ENCODE measurements at places on chromosomes 2 and 18.

GRCh38 chr2:165891943-165892342 lies 61.6 kb downstream of the TTC21B start:
- no peak for DNase-seq

GRCh38 chr18:36440614-36441013 lies 143.1 kb downstream of the FHOD3 start:
- DNase-seq = no peak

GRCh38 chr2:30522421-30522820 lies 75.4 kb downstream of the LCLAT1 start:
- DNase-seq = no peak

DNA sequence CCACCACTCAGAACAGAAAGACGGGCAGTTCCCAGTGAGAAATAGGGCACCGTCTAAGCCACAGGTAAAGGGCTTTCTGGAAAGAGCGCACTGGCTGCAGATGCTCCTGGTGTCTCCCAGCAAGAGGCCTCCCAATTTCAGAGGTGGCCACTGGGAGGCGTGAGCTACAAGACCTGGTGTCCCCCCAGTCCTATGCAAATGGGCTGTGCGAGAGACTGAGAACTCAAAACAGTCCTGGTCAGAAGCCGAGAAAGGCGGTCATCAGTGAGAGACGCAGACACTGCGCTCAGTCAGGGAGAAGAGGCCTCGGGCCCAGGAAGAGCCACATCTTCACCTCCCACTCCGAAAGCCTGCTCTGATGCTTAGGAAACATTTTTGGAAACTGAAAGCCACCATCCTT lies 179.5 kb downstream of the EIPR1 start:
- peak; percentile 76 for DNase-seq

DNA sequence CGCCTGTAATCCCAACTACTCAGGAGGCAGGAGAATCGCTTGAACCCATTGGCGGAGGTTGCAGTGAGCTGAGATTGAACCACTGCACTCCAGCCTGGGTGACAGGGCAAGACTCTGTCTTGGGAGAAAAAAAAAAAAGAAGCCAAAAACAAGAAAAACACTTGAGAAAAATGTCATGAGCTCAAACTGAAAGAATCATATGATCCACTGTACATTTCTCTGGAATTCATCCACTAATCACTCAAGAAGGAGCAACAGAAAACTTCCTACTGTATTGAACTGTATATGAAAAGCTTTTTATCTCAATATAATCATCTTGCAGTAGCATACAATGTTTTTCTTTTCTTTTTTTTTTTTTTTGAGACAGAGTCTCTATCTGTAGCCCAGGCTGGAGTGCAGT lies 40.4 kb downstream of the EPG5 start:
- DNase-seq = no peak

- DNase-seq = peak; percentile 63
Measured at GRCh38 chr2:201965550-201965949, 68.1 kb upstream of the FZD7 start.

GRCh38 chr2:128423788-128424165 lies 105.1 kb upstream of the HS6ST1 start:
- peak; percentile 27 for DNase-seq

DNA sequence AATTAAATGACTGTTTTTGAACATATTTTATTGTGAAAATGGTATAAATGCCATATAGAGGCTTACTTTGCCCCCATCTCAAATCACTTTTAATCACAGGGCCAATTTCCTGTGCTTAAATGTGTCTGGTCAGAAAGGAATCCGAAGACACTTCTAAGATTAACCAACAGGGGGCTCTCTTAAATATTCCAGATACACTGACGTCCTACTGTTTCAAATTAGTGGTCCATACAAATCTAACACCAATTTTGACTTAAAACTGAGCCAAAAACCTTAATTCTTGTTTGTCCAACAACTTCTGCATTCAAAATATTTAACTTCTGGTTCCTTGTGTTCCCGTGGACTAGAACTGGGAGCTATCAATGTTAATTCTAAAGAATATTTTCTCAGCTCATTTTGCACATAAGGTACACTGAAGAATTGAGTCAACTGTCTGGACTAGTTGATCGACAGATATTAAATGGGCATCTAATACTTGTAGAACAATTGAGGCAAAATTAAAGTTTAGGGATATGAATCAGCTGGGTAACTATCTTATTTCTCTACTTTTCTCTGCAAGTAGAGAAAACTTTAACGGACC lies 557.5 kb downstream of the ARHGAP15 start:
- DNase-seq = no peak

GRCh38 chr18:11177382-11177781 lies 28.0 kb upstream of the PIEZO2 start:
- DNase-seq = no peak

- no peak for DNase-seq
Measured at GRCh38 chr18:50715919-50716318, 103.9 kb downstream of the MRO start.

DNA sequence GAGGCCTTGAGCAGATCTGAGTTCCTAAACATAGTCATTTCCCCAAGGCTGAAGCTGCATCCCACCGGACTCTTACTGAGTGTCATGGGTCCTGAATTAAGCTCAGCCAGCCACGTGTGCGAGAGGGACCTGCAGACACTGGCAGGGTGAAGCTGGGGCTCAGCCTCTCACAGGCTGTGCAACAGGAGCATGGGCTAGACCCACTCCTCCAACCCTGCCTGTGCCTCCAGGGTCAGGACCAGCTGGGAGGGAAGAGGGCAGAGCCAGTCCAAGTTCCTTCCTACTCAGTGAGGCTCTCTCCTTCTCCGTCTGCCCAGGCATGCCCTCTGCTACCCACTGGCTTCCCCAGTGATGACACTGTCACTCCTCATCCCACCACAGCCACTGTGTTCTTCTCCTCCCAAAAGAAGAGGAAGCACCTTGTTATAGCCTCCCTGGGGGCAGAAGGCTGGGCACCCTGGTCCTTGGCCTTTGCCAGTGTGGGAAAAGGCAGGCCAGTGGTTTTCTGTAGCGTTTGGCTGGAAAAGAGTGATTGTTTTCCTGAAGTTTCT lies 78.9 kb downstream of the KCNF1 start:
- no peak for DNase-seq

- no peak for DNase-seq
Measured at GRCh38 chr2:234864506-234864905, 87.3 kb upstream of the SH3BP4 start.

GRCh38 chr2:219541611-219542180 lies 1.9 kb downstream of the CHPF start:
- DNase-seq = peak; percentile 97

DNA sequence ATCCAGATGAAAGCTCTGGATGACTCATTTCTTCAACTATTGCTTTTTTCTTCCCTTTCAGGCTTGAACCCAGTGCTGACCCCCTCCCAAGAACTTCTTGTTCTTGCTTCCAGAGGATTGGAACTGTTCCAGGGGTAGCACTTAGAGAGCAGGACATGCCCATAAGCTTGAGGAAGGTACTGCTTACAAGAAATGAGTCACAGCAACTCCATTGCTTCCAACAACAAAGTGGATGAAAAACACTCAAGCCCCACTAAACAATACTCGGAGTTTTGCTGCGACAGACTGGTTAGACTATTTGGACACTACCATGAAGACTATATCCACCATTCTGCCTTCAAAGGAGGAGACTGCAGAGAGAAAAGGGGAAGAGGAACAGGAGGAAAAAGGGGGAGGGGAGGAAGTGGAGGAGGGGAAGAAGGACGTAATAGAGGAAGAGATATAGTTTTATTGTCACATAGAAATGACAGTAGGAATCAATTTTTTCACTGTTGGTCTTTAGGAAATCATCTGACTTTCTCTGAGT lies 1.6 kb upstream of the EPC2 start:
- no peak for DNase-seq

DNA sequence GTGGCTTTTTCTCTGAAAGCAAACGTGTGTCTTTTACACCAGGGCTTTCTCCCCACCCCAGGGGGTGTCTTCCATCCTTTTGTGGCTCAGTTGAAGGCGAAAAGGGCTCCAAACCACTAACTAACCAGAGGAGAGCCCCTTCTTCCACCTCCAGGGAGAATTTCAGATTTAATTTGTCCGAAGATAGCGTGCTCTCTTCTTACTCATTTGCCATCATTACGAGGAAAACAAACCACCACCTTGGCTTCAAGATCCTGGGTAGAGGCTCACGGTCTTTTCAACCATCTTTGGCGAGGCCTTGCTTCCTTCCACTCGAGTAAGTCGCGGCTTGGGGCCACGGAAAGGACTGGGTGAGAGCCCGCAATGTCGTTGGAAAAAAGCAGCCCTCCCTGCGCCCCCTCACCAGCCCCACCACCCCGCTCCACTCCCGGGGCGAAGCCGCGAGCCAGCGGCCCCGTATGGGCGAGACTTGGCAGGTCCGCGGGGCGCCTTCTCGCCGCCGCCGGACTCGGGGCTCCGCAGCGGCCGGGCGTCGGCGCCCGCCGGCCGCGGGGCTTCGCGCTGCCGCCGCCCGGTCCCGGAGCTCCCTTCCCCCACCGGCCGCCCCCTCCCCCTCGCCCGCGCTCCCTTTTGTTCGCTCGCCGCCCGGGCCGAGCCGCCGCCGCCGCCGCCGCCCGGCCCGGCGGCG lies 1.7 kb upstream of the ZNF532 start:
- DNase-seq = peak; percentile 70

- DNase-seq = no peak
Measured at GRCh38 chr2:235406430-235406829, 87.4 kb upstream of the AGAP1 start.

GRCh38 chr2:144659731-144660275 lies 139.9 kb upstream of the ZEB2 start:
- DNase-seq = no peak

- DNase-seq = no peak
Measured at GRCh38 chr18:75031717-75032317, 177.1 kb downstream of the PTGR3 start.

DNA sequence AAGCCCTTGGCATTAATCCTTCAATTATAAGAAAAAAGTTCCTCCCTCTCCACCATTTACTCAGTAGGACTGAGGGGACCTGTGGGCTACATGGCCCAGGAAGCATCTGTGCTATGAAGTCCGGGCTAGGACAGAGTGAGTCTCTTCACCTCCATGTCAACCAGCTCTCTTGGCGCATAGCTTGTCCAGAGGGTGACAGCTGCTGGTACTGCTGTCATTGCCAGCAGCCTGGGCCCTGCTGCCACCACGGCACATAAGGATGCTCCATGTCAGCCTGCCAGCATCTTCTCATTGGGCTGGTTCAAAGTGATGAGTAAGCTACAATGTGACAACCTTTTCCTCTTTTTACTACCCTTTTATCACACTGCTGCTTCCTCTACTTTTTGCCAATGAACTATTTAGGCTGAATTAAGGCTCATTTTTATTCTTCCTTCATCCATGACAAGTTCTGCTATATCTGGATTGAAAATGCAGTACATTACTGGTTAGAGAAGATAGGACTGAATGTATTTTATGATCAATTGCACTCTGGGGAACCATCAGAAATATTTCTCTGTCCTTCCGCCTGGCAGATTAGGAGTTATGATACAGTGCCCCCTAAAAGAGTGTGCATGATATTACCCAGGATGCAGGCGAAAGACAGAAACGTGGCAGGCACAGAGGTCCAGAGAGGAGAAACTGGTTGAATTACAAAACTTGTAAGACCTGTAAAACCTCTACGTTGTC lies 258.9 kb upstream of the TNP1 start:
- DNase-seq = no peak

DNA sequence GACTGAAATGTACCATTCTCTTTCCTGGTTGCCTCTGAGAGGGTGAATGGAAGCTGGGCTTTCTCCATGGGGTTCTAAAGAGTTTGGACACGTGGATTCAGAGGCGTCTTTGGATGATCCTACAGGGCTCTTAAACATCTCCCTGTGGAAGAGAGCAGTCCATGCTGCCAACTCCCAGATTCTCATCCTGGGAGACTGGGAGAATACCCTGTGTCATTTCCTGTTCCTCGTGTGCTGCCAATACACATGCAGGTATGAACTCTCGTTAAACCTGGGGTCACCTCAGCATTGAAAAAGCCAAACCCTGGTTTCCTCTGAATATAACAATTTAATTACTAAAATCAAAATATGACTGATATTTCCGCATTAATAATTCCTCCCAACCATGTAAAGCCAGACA lies 73.3 kb upstream of the NT5C1B start:
- DNase-seq = no peak

DNA sequence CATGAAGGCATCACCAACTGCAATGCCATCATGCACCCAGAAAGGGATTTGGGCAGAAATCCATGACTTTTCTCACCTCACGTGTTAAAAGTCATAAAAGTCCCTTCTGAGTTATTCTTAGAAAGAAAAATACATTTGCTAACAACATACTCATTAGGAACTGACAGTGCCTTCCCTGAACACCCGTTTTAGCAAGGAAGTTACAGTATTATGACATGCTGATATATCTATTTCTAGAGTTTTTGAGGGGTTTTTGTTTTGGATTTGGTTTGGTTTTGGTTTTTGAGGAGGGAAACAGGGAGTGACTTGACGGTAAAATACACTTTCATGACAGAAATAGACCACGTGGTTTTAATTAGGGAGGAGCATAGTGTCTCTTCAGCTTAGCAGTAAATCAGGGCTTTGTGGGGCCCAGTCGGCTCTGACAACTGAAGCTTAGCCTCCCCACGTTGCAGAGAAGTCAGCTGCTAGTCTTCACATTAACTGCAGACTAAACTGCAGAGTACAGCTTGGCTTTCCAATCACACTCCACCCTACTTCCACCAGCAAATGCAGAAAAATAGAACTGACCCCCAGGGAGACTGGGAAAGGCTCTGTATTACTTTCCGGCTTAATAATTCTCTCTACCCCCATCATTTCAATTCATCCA lies 141.4 kb downstream of the FAM124B start:
- DNase-seq = no peak

GRCh38 chr18:45343365-45343764 lies 271.9 kb upstream of the SLC14A2 start:
- no peak for DNase-seq

- no peak for DNase-seq
Measured at GRCh38 chr2:204289066-204289465, 256.2 kb upstream of the PARD3B start.

- DNase-seq = peak; percentile 86
Measured at GRCh38 chr2:1656961-1657841, 87.1 kb downstream of the PXDN start.

DNA sequence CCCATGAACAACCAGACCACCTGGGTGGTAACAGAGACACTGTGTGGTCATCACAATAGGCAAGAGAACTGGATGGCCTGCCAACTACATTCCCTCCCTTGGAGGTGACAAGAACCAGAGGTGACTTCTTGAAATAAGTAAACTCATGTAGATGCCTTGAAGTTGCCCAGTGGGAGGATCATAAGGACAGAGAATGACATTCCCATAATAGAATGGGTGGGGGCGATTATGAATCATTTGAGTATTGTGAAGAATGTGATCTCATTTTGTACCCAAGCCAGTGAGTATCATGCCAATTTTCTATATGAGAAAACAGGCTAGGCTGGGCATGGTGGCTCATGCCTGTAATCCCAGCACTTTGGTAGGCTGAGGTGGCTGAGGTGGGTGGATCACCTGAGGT lies 211.4 kb upstream of the GYPC start:
- DNase-seq = no peak

DNA sequence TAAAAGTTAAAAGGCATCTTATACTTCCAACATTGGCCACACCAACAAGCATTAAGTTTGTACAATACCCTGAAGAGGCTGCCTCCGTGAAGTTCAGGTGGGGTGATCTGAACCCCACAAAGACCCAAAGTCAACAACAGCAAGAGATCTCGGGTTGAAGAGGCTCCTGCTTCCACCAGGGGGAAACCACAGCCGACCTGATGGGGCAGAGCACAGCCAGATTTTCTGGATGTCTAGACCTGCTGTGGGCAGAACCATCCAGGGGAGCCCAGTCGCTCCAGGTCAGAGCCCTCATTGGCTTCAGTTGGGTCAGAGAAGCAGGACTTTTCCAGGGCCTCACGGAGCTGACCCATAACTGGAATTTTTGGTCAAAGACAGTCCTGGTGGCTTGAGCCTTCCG lies 66.5 kb upstream of the ACKR3 start:
- peak; percentile 70 for DNase-seq

All from endodermal cell (in vitro differentiated cells).